ENCODE measurements at places on chromosomes 5 and 9. TPM values are rescaled to one million over a fixed set of nuclear protein-coding genes. Genes with fewer than 3 reads are reported as not detected.

GRCh38 chr9:37792122-37792521 lies 7.3 kb upstream of the EXOSC3 start:
- DNase-seq = no peak

GRCh38 chr5:135398160-135398854 lies 724 bp downstream of the MACROH2A1 start:
- DNase-seq = peak; percentile 75

DNA sequence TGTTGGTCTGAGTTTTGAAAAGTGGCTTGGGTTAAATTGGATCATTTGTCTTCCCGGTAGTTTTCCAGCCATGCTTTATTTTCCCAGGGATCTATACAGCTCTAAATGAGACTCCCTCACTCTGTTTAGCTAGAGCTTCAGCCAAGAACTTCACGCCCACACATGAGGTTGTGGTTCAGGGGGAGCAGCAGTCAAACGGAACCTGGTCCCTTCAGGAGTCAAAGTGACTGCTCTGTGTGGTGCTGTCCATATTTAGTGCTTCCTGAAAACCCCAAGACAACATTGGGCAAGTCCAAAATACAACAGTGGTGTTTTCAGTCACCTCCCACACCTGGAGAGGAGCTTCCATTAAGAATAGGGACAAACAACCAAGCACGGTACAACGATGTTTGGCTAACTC lies 90.5 kb downstream of the ANKH start:
- DNase-seq = no peak

DNA sequence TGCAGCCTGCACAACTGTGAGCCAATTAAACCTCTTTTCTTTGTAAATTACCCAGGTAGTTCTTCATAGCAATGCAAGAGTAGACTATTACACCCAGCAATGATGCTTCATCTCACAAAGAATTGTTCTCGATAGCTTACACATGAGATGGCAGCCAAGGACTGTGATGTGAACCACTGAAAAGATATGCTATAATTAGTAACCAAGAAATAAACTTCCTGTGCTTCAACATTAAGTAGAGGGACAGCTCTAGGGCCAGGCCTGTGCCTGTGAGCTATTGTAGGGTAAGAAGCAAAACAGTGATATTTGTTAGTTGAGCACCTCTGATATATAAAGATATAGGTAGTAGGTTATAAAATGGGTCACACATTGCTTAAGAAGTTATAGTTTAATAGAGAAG lies 41.8 kb upstream of the DPYSL3 start:
- no peak for DNase-seq

GRCh38 chr5:179436321-179437122 lies 91.3 kb upstream of the ADAMTS2 start:
- no peak for DNase-seq

DNA sequence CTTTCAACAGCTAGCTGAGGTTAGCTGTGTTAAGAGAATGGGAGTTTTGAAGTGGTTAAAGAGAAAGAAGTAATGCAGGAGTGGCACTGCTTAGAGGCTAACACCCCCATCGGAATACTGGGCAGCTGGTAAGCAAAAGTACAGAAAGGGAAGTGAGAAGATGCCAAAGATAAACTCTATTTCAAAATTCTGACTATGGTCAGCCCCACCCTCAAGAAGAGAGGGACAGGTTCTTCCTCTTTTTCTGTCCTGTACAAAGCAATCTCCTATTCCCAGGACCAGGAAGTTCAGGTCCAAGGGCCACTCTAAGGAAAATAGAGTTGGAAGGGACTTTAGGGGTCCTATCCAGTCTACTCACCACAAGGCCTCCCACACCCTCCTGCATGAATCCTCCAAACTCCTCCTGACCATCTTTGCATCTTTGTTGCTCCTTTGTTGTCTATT lies 45.9 kb upstream of the JAK2 start:
- DNase-seq = no peak

GRCh38 chr9:137227054-137227852 lies at the start of gene RNF224:
Gene RNF224, plus strand, starts transcription at chr9:137227502. Its CDS starts 834 bp downstream, at chr9:137228336.
- peak; percentile 97 for DNase-seq

DNA sequence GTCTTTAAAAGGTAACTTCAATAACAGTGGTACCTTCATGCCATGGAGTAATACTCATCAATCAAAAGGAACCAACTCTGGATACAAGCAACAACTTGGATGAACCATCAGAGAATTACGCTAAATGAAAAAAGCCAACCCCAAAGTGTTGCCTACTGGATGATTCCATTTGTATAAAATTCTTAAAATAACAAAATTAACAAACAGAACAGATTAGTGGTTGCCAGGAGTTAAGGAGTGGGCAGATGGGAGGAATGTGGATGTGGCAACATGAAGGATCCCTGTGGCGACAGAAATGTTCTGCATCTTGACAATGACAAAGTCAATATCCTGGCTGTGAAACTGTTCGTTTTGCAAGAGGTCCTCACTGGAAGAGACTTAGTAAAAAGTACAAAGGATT lies 50.5 kb downstream of the SPTLC1 start:
- no peak for DNase-seq

- no peak for DNase-seq
Measured at GRCh38 chr5:74971947-74972460, 80.4 kb downstream of the GCNT4 start.

DNA sequence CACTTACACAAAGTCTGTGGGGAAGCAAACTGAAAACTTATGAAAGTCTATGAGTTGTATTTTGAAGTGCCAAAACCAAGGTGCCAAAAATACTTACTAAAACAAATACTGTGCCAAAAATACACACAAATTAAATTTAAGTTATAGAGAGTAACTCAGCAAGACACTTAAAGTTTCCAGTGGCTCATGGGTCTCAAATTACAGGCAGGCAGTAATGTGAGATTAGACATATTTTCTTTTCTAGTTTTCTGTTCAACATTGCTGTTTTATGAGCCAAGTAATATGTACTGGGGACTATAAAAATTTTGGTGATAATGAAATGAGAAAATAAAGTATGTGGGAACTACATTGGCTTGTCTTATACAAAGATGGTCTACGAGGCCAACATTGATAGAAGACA lies 172.2 kb upstream of the SNX2 start:
- no peak for DNase-seq

GRCh38 chr9:27844797-27845196 lies 271.5 kb upstream of the C9orf72 start:
- no peak for DNase-seq

DNA sequence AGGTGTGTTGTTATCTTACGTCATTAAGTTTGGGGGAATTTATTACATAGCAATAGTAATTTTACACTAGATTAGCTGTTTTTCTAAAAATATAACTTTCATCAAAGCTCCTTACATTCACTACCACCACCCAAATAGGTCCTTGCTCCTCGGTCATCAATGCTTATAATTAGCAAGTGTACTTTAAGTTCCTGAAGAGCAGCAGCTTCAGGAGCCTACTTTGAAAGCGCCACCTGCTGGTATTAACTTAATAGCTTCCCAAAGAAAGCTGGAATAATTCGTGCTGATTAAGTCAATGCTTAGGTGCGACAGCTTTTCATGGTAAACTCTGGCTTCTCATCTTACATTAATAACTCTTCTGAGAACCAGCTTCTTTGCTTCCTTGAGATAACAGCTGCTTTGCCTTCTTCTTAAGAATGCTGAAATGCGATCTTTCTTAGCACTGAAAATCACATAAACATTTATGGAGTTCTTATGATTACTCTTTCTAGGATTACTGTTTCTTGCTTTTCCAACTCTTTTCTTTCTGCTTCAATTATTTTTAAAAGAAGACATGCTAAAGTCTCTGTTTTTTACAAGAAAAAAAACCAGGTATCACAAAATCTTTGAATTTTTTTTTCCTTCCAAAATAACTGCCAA lies 10.0 kb upstream of the C5 start:
- peak; percentile 79 for DNase-seq

DNA sequence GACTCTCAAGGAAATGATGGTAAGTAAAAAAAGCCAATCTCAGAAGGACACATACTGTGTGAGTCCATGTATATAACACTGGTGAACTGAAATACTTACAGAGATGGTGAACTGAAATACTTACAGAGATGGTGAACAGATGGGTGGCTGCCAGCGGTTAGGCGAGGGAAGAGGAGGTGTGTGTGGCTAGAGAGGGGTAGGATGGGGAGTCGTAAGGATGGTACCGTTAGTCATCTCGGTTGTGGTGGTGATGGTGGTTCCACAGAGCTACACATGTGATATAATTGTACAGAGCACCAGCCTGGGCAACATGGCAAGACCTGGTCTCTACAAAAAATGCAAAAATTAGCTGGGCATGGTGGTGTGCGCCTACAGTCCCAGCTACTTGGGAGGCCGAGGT lies 113.6 kb upstream of the RAPGEF1 start:
- no peak for DNase-seq

Gene SLC36A2
- total RNA-seq = not detected

Gene ENTREP1
- not detected for total RNA-seq

Gene ALDH1A1
- total RNA-seq = 329 TPM

Gene WWC1
- 70.1 TPM for total RNA-seq

Gene EFNA5
- 4.9 TPM for total RNA-seq

Gene IFNB1
- not detected for total RNA-seq

Gene WNK2
- 28.6 TPM for total RNA-seq

Data from HT-29 (cell line).